ENCODE measurements at places on chromosomes 11 and 22.

DNA sequence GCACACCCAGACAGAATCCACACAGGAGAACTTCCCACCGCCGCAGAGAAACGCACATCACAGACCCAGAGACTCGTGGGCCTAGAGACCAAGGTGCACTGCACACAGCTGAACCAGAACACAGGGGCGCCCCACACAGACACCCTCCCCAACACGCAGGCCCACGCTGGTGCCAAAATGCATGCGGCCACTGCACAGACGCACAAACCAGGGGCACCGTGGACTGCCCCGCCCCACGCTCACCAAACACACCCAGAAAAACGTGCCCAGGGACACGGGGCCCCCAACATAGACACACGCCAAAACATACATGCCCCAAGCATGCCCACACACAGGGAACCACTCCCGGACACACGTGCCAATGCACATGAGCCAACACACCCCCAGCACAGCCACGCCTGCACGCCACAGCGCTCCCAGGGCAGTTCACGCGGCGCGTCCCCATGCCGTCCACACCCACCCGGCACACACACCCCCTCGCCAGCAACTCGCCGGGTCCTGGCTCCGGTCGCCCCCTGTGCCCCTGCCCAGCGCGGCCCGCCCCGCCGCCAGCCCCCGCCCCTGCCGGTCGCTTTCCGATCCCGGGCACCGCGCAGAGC, 7.8 kb downstream of the ELFN2 start:
- no peak for DNase-seq

- DNase-seq = no peak
Measured at GRCh38 chr22:39219071-39220039, 25.4 kb downstream of the PDGFB start.

DNA sequence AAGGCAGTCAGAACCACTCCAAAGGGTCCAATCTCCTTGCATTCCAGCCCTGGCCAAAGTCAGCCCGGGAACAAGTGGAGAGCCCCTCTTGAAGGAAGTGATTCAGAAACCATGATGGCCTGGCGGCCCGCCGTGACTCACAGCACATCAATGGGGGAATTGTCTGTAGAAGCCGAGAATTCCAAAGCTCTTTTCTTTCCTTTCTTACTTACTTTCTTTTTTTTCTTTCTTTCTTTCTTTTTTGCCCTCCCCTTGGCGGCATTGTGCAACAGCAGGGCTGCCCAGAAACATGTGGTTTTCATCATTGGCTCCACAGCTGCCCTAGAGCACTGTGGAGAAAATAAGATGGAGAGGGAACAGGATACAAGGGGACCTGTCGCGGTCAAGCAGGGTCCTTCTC, 140.2 kb upstream of the TIMP3 start:
- no peak for DNase-seq

DNA sequence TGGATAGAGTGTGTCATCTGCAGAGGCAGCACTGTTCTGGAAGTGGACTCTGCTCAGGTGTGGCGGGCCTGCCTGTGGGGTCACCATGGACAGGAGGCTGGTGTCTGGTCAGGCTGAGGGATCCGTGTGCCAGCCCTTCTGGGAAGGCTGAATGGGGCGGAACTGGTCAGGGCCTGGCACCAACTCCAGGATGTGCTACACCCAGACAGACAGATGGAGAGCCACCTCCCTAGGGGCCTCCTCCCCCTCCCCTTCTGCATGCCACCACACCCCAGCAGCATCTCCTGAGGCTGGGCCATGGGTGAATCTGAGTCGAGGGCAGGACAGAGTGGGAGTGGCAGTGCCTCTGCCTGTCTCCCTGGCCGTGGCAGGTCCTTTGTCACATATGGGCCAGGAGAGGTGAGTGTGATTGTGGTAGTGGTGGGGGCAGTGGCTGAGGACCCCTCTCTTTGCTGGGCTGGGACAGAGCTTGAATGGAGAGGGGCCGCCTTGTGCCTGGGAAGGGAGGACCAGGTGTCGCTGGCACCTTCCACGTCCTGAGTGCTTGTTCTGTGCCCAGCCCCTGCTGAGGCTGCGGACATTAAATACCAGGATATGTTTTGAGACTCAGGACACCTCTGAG, 29.1 kb downstream of the ST3GAL4 start:
- no peak for DNase-seq

DNA sequence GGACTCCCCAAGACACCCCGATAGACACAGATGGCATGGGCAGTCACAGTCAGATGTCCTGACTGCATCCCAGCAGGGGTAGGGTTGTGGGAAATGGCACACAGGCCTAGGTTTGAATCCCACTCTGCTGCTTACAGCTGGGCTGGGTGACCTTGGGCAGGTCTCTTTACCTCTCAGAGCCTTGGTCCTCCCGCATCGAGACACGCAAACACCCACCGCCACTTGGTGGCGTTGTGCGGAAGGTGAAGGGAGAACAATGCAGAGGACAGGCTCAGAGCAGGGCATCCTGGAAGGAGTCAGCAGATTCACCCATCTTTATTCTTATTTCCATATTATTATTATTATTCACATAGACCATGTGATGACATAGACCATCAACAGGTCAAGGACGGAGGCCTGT, 140.5 kb downstream of the MIAT start:
- no peak for DNase-seq

GRCh38 chr22:32565002-32565339, 90.4 kb downstream of the FBXO7 start:
- DNase-seq = no peak

DNA sequence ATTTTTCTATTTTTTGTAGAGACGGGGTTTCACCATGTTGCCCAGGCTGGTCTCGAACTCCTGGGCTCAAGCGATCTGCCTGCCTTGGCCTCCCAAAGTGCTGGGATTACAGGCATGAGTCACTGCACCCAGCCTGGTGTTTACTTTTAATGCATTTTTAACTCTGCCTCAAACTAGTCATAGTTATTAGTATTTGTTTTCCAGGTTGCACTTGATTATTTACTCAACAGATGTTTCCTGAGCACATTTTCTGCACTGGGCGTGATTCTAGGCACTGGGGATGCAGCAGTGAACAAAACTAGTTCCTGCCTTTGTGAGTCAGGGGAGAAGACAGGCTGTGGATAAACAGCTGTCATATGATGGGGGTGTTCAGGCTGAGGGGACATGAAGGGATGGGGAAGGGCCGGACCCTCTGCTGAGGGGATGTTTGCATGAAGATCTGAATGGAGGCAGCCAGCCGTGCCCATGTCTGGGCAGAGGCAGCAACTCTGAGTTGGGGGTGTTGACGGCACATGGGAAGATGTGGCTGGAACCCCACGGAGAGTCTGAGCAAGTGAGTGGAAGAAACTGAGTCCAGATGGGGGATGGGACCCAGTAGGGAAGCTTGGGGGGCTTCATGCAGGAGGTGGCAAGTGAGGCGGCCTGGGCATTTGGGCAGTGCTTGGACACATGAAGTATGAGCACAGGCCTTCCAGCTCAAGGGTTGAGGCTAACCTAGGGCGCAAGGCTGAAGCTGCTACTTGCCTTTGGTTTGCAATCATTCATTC, 34.4 kb downstream of the MPPED1 start:
- DNase-seq = no peak

DNA sequence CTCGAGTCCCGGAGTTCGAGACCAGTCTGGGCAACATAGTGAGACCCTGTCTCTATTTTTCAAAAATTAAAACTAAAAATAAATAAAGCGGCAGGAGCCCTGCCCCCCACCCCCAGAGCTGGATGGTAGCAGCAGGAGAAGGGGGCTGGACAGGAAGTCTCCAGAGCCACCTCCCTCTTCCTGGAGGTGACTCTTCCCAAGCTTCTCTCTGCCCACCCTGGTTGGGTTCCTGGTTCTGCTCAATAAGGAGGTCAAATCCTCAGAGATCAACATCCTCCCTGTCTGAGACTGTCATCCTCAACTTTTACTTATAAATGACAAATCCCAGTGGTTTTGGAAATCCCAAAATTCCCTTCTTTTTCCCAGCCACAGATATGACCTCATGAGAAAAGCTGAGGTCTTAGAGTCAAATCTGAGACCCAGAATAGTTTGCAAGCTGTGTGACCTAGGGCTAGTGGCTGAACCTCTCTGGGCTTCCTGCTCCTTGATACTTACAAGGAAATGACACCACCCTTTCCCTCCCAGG, 987 bp downstream of the C1QTNF6 start:
- no peak for DNase-seq

GRCh38 chr11:42524534-42525227, 787.1 kb upstream of the API5 start:
- DNase-seq = no peak

DNA sequence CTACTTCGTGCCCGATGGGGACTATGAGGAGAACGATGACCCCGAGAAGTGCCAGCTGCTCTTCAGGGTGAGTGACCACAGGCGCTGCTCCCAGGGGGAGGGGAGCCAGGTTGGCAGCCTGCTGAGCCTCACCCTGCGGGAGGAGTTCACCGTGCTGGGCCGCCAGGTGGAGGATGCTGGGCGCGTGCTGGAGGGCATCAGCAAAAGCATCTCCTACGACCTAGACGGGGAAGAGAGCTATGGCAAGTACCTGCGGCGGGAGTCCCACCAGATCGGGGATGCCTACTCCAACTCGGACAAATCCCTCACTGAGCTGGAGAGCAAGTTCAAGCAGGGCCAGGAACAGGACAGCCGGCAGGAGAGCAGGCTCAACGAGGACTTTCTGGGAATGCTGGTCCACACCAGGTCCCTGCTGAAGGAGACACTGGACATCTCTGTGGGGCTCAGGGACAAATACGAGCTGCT, 751 bp downstream of the FIBIN start:
- DNase-seq = no peak

DNA sequence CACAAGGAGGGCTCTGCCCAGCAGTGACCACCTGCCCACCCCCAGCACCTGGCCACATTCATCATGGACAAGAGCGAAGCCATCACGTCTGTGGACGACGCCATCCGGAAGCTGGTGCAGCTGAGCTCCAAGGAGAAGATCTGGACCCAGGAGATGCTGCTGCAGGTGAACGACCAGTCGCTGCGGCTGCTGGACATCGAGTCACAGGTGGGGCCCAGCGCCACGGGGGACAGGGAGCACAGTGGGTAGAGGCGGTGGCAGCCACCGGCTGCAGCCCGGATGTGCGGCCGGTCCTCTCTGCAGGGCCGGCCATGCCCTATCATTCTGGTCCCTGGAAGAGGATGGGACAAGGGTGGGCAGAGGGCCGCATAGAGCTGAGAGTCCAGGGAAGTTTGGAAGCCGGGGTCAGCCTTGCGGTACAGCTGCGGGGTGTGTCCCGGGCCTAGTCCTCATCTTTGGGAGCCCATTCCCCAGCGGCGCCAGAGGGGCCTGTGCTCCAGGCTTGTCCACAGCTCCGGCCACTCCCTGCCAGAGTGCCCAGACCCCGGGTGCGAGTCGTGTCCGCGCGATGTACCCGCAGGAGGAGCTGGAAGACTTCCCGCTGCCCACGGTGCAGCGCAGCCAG, 14.1 kb downstream of the EPS8L2 start:
- no peak for DNase-seq

GRCh38 chr11:68691402-68691784, 7.0 kb downstream of the GAL start:
- no peak for DNase-seq

GRCh38 chr11:33162831-33163230, 1.6 kb upstream of the CSTF3 start:
- no peak for DNase-seq

DNA sequence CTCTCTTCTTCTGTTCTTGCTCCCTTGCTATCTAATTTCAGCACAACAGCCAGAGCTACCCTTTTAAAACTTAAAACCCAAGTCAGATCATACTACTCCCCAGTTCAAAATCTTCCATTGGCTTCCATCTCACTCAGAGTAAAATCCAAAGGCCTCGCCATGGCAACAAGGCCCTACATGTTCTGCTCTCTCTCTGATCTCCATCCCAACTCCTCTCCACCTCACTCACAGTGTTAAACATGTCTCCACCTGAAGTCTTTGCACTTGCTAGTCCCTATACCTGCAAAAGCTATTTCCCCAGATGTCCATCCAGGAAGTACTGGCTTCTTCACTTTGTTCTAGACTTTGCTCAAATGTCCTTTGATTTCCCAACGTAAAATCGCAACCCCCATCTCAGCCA, 3.0 kb upstream of the GRAP2 start:
- no peak for DNase-seq

DNA sequence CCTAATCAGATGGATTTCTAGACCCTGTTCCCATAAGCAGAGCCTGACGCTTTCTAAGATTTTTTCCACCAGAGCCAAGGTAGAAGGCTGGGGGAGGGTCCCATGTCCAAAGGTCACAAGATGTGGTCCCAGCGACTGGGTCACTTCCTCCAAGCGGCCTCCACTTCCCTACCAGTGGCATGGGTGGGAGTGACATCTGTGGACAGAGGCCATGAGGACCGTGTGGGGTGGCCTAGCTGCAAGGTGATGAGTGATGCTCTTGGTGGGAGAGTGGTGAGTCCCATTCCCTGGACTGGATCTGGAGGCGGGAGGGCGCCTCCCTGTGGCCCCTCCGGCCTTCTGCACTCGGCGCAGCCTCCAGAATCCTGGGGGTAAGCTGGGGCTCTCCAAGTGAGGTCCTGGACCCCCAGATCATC, 32.4 kb upstream of the PRR5 start:
- no peak for DNase-seq

- DNase-seq = no peak
Measured at GRCh38 chr11:65437436-65438227, 15.0 kb downstream of the NEAT1 start.

GRCh38 chr11:70862093-70862492, 390.3 kb downstream of the SHANK2 start:
- DNase-seq = no peak

DNA sequence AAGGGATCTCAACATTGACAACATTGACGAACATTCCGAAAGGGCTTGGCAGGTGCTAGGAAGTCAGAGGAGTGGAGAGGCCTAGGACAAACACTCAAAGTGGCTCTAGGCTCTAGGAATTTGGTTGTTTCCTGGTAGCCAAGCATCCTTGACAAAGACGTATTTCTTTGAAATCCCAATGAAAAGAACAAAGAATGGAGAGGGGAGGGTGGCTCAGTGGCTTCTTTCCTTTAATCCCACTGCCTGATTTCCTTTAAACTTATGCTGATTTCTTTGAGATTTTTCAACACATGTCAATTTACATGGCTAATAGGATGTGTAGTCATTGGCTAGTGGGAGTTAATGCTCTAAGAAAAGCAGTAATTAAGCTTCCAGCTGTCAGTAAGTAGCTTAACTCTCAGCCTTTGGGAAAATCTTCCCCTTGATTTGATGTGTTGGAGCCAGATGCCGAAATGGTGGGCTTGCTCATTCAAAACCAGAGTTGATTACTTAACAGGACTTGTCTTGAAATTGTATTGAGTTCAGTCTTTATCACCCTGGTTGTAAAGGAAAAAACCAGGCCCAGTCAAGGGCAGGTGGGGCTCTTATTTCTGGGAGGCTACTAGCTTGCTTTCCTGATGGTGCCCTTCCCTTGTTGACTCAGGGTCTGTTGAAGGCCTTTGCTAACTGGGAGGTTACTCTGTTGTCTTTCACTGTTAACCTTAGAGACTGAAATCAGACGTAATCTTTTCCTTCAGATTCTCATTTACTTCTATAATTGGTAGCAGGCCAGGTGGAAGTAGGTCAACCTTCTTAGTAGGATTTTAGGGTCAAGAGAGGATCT, 44.6 kb upstream of the SORL1-AS1 start:
- DNase-seq = no peak
